ENCODE measurements at places on chromosomes 11 and 22. TPM values are rescaled to one million over a fixed set of nuclear protein-coding genes. Genes with fewer than 3 reads are reported as not detected.

The DRD2 gene
- total RNA-seq: 5.5 TPM

The HBG1 gene
- not detected for total RNA-seq

The STT3A gene
- total RNA-seq: 146 TPM

The CATSPER1 gene
- total RNA-seq: not detected

The C11orf87 gene
- total RNA-seq: 0.88 TPM

The OR56A3 gene
- not detected for total RNA-seq

The IFITM10 gene
- 2.2 TPM for total RNA-seq

The GDPD4 gene
- not detected for total RNA-seq

The GGTLC3 gene
- total RNA-seq: not detected

The MFRP gene
- not detected for total RNA-seq

The LIPT2 gene
- total RNA-seq: 9.1 TPM

The GNG3 gene
- total RNA-seq: 1.5 TPM

The KBTBD3 gene
- total RNA-seq: 3.5 TPM

The HORMAD2 gene
- 0.47 TPM for total RNA-seq
